ENCODE measurements at places on chromosomes 7 and 10.

- DNase-seq, result no peak
These were observed 36.7 kb downstream of the SHTN1 start for GRCh38 chr10:116968331-116968730.

- no peak for DNase-seq
These were observed 144.6 kb downstream of the WDR11 start for GRCh38 chr10:120995768-120996167.

DNA sequence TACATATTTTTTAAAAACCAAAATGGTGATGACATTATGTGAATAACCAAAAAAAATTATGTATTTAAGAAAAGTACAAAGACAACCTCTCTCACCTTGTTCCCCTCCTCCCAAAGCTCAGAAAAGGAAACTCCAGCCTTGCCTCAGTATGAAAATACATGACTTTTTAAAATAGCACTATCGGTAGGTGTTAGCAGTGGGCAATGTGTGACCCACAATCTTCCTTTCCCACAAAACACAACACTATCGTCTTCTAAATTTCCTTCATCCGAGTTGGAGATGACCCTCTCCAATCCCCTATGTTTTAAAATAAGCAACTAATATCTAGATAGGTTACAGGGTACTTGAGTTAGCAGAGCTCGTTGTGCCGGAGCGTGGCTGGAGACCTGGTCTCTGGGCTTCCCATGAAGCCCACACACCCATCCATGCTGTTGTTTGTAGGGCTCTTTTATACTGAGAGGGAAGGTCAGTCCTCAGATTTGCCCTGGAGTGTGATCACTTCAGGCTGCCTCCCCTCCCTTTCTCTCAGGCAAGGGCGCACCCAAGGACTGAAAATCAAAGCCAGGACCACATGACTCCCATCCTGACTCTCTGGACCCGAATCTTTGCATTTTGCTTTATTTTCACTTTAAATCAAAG lies 107.6 kb downstream of the JAZF1 start:
- DNase-seq, result no peak

DNA sequence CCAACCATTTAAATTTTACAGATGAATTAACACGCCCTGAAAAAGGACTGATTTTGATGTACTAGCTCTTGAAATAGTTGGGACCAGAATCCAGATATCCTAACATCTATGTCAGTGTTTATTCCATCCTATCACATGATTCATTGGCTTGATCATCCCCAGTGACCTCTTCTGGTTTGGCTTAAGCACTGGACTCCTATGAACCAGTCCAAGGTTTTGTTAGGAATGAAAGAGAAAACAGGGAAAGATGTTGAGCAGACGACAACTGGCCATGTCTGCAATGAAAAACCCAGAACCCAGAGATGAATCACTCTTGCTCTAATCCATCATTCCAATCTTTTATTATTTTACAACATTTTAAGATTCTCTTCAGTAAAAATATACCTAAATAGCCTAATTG lies 1080.9 kb downstream of the SORCS1 start:
- DNase-seq, result no peak

DNA sequence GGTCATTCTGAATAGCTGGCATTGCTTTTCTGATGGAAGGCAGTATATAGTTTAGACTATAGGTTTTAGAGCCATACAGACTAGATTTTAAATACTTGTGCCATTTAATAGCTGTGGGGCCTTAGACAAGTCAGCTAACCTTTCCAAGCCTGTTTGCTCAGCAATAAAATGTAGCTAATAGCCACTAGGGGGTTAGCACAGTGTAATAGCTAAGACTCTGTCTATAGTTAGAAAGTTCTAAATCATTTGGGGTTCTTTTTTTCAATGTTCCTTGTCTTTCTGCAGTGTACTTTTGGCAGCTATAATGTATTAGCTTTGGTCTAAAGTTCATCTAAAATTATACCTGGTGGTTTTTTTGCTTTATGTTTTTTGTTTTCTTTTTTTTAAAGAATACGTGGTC lies 7.5 kb upstream of the KIFBP start:
- DNase-seq, result no peak

DNA sequence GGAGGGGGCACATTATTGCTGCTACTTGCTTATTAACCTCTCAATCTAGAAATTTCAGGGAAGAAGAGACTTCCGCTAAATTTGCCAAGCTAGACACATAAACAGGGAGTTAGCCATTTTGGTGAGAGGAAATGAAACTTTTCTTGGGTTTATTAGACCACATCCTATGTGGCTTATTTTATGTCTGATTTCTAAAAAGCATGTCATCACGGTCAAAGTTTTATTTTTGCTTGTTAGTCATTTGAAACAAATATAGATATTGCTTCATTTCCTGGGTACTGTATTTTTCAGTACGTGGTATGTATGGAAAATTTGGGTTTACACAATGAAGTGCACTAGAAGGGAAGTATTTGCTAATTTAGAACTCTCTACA lies 144.1 kb downstream of the TCF7L2 start:
- DNase-seq, result no peak

DNA sequence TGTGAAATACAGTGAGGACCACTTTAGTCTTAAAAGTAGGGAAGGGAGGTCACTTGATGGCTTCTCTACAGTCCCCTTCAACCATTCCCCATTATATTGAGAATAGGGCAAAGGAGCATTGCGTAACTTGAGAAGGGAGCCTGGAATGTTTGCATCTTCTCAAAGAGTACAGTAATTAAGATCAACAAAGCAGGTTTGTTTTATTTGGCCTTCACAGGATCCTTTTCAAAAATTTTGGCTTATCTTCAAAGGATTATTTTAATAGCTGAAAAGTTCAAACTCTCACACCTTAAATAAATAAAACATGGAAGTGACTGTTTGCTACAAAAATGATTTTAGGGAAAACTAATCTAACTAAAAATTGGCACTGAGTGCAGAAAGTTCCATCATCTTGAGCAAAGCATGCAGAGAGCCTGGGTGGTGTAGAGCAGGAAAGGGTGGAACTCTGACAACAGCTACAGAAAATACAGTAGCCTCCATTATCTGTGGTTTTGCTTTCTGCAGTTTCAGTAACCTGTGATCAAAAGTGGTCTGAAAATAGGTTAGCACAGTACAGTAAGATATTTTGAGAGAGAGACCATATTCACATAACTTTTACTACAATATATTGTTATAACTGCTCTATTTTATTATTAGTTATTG lies 214.0 kb downstream of the MDFIC start:
- DNase-seq, result no peak

DNA sequence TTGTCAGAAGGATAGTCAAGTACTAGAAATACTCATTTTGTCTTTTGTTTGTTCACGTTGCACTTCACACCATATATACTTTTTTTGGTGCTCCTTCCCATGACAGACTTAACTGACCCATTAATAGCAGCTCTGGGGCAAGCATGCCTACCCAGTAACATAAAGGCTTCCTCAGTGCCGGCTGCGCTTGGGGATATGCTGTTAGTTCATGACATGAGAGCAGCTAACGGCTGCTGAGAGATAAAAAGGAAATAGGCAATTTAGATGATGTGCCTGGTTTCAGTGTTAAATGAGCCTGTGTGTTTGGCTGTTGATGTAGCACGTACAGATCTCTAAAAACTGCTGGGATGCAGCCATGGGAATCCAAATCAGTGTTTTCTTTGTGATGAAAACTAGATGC lies 86.4 kb downstream of the TAX1BP1 start:
- DNase-seq, result no peak

DNA sequence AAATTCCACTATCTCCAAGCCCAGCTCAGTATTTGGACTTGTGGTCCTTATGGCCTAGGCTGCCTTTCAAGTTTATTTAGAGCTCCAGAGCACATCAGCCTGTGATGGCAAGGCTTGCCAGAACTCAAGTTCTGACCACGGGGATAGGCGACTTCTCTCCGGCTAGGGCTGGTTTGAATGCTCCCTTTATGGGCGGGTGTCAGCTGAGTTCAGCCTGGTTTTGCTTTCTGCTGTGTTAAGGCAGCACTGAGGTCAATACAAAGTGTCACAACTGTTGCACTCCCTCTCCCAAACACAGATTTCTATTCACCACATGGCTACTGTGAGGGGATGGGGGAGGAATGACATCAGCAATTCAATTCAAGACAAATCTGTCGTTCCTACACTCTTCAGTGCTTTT lies 318.1 kb upstream of the MYO3A start:
- no peak for DNase-seq

GRCh38 chr7:50632561-50633413 lies 67.6 kb upstream of the DDC start:
- peak; percentile 40 for DNase-seq

DNA sequence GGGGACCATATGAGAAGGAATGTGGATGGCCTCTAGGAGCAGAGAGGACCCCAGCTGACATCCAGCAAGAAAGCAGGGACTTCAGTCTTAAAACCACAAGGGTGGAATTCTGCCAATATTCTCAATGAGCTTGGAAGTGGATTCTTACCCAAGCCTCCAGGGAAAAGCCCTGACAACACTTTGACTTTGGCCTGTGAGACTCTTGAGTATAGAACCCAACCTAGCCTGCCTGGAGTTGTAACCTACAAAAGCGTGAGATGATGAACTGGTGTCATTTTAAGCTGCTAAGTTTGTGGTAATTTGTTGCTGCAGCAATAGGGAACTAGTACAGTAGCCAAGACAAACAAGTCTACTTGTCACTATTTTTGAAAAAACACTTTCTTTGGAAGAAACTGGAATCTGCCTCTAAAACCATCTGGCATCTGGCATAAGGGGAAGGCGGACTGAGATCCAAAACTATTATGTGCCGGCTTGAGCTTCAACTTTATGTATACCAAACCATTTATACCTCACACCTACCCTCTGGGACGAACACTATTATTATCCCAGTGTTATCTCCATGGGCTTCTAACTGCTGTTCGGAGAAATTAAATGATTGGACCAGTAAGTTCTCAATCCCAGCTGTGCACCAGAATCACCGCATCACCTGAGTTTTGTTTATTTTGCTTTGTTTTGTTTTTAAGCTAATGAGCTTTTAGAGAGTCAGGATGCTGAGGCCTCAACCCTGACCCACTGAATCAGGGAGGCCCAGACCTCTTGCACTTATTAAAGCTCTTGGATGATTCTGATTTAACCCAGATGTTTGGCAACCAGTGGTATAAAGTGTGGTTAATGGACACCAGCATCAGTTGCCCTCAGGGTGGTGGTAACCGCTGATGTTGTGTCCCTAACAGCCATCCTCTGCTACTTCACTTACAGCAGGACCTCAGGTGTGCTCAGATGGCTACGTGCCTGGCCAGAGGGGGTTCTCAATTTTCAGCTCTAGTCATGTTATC lies 83.0 kb downstream of the C1GALT1 start:
- DNase-seq, result no peak

- no peak for DNase-seq
These were observed 11.9 kb upstream of the HOXA13 start for GRCh38 chr7:27211764-27212204.

DNA sequence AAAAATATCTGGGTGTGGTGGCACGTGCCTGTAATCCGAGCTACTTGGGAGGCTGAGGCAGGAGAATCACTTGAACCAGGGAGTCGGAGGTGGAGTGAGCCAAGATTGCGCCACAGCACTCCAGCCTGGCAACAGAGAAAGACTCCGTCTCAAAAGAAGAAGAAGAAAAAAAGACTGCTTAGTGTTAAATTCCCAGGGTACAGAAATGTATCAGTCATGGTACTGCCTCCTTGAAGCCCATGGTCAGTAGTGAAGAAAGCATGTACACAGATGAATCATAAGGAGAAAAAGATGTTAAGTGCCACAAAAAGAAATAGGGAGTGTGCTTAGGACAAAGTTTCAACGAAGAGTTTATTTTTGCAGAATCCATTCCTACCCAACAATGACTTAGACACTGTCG lies 62.5 kb upstream of the KMT2E start:
- no peak for DNase-seq

- DNase-seq, result no peak
These were observed 204.5 kb upstream of the CDCA7L start for GRCh38 chr7:22150221-22150620.

DNA sequence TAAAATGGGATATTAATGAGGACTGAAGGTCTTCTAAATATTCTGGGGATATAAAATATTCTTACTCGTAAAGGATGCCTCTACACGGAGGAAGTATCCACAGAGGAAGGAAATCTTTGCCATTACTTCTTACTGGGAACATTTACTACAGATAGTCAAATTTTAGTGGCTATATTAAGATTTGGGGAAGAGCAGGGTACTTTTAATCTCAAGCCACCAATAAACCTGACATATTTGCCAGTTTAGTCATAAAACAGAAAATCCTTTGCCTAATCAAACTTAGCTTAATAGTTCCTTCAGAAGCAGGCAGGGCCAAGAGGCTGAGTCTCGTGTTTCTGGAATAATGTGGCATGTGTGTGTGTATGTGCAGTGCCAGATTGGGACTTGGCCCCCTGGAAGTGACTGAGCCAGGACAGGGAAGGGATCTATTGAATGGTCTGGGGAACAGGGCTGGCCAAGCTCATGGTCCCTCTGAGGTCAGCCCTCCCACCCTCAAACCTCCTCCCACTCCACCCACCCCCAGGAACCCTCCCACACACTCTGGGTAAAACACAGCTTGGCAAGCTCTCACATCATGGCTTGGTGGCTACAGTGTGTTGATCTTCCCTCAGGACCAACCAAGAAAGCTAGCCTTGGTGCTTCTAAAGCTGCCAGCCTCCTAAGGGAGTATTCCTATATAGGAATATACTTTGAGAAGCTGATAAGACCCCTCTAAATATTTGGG lies 1.6 kb upstream of the PIK3CG start:
- DNase-seq, result no peak

GRCh38 chr7:115086146-115086841 lies 164.4 kb downstream of the MDFIC start:
- no peak for DNase-seq

- no peak for DNase-seq
These were observed 120.4 kb downstream of the EPDR1 start for GRCh38 chr7:38040831-38041230.

DNA sequence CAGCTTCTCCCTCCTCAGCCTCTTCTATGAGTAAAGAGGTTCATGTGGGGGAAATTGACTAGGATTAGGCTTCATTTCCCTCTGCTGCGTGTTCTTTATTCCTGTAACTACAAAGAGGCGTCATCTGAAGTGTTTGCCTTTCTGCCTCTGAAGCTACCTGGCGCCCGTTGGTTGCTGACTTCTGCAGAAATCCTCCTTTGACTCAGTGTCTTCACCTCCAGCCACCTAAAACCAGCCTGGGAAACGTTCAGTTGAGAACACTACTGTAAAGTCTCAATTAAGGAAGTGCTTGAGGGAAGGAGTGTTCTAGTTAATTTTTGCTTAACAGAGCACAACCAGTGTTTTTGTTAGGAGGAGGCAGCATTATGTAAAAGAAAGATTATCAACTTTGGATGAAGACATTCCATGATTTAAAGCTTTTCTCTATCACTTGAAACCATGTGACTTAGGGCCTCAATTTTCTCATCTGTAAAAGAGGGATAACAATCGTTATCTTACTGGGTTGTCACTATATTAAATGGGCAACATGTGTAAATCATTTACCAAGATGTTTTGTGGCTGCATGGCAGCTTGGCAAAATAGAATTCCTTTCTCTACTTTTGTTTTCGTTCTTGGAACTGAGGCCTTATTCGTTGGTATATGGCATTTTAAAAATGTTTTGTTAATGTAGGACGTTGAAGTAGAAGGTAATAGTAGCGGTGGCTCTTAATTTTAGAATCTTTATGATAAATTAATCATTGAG lies 642.9 kb downstream of the SDK1 start:
- no peak for DNase-seq
